Left kidney (tissue), 8 donors: ENCODE measurements at places on chromosomes 1 and 21.

DNA sequence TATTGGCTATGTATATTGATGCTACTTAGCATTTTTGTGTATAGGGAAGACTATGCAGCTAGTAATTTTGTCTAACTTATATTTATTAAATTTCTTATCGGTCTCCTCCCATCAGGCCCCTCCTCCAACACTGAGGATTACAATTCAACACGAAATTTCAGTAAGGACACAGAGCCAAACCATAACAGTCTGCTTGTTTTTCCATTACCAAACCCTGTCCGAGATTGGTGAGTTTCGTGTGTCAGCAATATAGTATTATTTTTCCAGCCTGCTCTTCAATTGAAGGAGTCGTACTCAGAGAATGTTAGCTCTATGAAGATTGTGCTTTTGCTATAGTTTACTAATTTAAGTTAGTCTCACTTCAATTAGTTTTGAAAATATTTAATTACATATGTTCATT is 1495.3 kb downstream of the MRPL39 start:
- no peak for DNase-seq

- no peak for DNase-seq
Measured at GRCh38 chr1:3241673-3242407, 172.8 kb downstream of the PRDM16 start.

GRCh38 chr1:1832166-1832565 is 53.9 kb upstream of the NADK start:
- DNase-seq, result no peak

- DNase-seq, result no peak
Measured at GRCh38 chr1:29973406-29973805, 737.1 kb downstream of the PTPRU start.

DNA sequence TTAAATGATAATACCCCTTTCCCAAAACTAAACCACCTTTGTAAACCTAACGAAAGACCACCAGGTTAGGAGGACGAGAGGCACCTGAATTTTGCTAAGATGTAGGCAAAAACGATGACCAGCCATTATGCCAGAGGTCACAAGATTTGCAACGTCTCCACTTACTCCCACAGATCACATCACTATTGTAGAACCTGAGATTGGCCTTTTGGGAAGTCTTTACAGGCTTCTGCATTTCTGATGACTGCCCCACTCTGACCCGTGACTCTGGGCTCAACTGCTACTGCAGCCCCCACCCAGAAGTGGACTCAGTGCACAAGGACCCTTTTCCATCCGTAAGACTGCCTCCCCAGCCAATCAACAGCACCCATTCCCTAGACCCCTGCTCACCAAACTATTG is 36.4 kb upstream of the COL6A2 start:
- DNase-seq, result no peak

DNA sequence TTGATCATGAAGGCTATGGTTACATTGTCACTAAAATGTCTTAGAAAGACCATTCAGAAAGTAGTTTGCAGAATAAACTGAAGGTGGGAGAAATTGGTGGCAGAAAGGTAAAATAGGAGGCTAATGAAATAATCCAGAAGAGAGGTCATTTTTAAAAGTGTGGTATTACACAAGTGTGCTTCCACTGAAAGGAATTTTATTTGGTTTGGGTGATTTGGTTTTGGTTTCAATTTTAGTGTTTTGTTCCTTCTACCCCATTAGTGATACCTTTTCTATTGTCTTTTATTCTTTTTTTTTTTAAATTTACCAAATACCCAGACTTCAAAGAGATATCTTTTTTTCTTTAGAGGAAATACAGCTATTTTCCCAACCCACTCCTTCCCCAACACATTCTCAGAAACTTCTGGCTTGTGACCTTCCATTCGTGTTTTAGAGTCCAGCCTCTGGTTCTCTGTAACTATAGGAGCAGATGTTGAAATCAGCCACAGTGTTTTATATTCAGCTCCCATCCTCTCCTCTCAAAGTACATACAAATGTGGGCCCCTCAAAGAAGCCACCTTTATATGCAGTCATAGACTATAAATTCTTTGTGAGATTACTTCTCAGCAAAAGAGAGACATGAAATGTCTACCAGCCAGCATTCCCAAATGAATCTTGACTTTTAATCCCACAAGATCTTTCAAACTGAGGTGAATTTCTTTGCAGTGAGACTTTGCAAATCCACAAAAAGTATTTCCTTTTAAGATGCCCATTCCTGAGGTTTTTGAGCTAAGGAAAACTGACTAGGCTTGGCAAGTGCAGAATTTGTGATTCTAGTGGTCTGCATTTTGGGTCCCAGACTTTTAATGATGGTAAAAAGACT is 42.0 kb upstream of the PALMD start:
- DNase-seq, result no peak

- no peak for DNase-seq
Measured at GRCh38 chr1:210362526-210362925, 33.8 kb downstream of the HHAT start.

- DNase-seq, result no peak
Measured at GRCh38 chr1:197955486-197956394, 38.6 kb downstream of the LHX9 start.

DNA sequence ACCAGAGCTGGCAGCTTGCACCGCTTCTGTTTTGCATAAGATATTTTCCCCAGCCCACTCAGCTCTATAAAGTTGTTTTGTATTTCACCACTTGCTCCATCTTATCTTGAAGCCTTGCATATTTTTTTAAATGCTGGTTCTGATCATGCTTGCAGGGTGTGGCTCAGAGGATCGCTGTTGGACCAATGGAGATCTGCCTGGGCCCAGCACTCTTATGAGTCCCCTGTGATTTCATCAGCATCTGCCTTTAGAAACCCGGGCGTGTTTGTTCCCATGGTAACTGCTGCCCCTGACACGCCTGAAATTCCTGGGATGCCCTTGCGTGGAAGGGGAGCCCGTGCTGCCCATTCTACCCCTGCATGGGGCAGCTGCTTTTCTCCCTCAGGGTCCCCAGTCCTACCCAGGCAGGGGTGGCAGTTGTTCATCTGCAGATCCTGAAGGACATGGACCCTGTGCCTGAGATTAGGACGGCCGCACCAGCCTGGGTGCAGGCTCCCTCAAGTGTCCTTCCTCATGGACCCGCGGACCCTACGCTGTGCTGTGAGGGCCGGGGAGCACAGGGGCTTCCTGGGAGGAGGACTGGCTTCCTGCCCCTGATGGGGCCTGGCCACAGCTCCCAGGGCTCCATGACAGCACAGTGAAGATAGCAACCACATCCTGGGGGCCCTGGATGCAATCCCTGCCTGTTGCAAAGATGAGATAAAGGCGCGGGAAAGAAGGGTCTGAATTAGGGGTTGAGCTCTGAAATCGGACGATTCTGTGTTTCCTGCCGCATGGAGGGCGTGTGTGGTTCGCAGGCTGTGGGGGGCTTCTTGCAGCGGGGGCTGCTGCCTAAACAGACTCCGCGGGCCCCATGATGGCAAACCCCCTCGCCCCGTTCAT is 226.5 kb downstream of the SDCCAG8 start:
- no peak for DNase-seq

DNA sequence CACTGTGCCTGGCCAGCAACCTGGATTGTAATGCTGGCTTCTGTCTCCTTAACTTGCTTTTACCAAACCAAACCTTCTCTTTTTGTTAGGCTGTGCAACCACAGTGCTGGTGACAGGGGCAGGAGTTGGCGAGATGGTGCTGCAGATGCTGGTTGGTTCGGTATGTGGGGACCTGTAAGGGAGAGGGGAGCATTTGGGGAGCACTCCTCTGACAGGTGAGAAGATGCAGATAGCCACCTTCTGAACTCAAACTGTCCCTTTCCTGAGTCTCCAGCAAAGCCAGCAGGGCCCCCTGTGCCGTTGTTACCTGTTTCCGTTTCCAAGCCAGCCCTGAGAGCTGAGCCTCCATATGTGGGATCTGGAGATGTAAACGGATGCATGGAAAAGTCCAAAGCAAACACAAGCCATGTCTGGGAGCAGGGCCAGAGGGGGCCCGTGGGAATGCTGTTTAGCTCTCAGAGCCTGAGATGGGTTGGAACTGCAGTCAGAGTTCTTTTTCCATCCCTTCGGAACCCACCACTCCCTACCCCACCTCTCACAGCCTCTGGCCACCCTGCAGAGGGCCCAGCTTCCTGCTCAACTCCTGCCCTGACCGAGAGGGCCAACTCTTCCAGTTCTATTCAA is 34.0 kb downstream of the ELK4 start:
- DNase-seq, result peak; percentile 53

GRCh38 chr1:154327466-154328317 is 2.4 kb downstream of the ATP8B2 start:
- no peak for DNase-seq

- no peak for DNase-seq
Measured at GRCh38 chr1:85344256-85344694, 67.8 kb upstream of the BCL10 start.

- DNase-seq, result no peak
Measured at GRCh38 chr1:27154469-27154990, 395 bp downstream of the SLC9A1 start.

- no peak for DNase-seq
Measured at GRCh38 chr1:96980448-96980847, 258.9 kb downstream of the PTBP2 start.

- DNase-seq, result peak; percentile 28
Measured at GRCh38 chr1:235127732-235128455, 743 bp downstream of the TOMM20 start.

- peak; percentile 32 for DNase-seq
Measured at GRCh38 chr1:205961991-205962820, 18.9 kb upstream of the SLC26A9 start.

DNA sequence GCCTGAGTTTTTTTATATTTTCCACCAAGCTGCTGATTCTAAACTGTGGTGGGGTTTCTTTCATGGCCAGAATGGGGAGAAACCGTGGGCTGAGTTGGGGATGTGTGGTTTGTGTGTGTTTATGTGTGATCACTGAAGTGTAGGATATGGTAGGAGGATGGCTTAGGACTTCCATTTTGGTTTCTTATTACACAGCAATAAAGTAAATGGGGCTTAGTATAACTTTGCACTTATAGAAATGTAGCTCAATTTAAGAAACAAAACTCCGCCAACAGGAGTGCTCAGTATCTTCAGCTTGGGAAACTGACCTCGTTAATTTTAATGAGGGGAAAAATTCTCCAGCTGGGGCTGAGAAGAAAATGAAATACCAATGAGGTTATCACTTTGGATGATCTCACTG is 77.8 kb downstream of the PBX1 start:
- peak; percentile 53 for DNase-seq
